ENCODE measurements at places on chromosomes 3 and 15. TPM values are rescaled to one million over a fixed set of nuclear protein-coding genes. Genes with fewer than 3 reads are reported as not detected.

DNA sequence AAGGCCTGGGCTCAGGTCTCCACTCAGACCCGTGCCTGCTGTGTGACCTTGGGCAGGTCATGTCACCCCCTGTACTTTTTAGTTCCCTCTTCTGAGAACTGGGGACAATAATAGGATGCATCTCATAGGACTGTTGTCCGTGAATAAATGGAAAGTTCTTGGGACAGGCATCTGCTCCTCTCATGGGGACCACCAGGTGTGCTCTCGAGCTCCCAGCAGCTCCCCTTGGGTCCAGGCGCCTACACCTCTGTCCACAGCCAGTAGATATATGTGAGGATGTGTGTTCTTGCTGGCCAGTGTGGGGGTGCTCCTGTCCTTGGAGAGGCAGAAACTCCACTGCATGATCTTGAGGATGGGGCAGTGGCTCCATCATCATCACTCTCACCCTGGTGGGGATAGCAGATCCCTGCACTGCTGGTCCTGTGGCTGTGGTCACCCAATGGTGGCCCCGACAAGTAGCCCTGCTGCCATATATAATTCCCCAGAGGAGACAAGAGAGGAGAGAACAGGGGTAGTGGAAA, 257.6 kb upstream of the TLE3 start:
- no peak for DNase-seq

- no peak for DNase-seq
Measured at GRCh38 chr3:137582484-137582883, 181.6 kb upstream of the SOX14 start.

DNA sequence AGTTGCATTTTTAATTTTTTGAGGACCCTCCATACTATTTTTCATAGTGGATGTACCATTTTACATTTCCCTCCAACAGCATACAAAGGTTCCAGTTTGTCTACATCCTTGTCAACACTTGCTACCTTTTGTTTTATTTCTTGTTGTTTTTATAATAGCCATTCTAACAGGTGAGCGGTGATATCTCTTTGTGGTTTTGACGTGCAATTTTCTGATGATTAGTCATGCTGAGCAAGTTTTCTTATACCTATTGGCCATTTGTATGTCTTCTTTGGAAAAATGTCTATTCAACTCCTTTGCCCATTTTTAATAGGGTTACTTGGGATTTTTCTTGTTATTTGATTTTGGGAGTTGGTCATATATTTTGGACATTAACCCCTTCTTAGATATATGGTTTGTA, 187.0 kb downstream of the CDIN1 start:
- DNase-seq, result no peak

GRCh38 chr3:103906304-103906703, 1460.4 kb upstream of the ALCAM start:
- no peak for DNase-seq

DNA sequence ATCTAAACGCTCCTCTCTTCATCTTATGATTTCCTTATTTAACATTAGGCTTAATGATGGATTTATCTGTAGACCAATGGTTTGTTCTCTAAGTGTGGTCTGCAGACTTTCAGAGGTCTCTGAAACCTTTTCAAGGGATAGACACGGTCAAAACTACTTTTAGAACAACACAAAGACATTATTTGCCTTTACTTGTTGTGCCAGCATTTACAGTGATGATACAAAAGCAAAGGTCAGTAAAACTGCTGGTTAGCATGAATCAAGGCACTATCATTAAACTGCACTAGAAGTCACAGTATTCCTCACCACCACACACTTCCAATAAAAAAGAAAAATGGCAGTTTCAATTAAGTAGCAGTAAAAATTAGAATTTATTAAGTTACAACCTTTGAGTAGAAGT, 24.4 kb upstream of the IGDCC4 start:
- DNase-seq, result no peak

GRCh38 chr3:45123030-45123429, 23.1 kb downstream of the CDCP1 start:
- no peak for DNase-seq

GRCh38 chr15:31004220-31004733, 12.8 kb upstream of the MTMR10 start:
- no peak for DNase-seq

GRCh38 chr3:175651716-175652115, 792.6 kb downstream of the NAALADL2 start:
- DNase-seq, result no peak

- no peak for DNase-seq
Measured at GRCh38 chr3:54079314-54079713, 43.0 kb upstream of the CACNA2D3 start.

- DNase-seq, result no peak
Measured at GRCh38 chr15:79099692-79100091, 9.1 kb upstream of the RASGRF1 start.

GRCh38 chr15:36831125-36831903, 251.9 kb downstream of the CDIN1 start:
- DNase-seq, result no peak

DNA sequence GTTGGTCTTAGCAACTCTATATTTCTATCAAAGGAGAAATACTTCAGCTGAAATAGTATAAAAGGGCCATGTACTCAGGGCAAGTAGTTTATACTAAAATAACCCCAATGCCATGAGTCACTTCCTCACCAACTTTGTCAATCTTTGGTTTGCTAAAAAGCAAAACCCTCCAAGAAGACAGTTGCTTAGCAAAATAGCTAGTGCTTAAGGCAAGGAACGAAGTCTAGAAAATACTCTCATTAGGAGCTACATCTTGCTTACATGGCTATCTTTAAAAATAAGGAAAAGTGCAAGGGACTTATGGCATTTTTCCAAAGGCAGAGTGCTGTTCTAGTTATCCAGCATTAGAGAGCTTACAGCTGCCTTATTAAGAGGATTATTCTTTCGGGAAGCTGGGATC, 28.4 kb downstream of the P3H2 start:
- no peak for DNase-seq

GRCh38 chr15:74208901-74209559, 6.4 kb upstream of the STRA6 start:
- DNase-seq, result no peak

GRCh38 chr3:58387650-58388546, 45.7 kb downstream of the PDHB start:
- DNase-seq, result no peak

DNA sequence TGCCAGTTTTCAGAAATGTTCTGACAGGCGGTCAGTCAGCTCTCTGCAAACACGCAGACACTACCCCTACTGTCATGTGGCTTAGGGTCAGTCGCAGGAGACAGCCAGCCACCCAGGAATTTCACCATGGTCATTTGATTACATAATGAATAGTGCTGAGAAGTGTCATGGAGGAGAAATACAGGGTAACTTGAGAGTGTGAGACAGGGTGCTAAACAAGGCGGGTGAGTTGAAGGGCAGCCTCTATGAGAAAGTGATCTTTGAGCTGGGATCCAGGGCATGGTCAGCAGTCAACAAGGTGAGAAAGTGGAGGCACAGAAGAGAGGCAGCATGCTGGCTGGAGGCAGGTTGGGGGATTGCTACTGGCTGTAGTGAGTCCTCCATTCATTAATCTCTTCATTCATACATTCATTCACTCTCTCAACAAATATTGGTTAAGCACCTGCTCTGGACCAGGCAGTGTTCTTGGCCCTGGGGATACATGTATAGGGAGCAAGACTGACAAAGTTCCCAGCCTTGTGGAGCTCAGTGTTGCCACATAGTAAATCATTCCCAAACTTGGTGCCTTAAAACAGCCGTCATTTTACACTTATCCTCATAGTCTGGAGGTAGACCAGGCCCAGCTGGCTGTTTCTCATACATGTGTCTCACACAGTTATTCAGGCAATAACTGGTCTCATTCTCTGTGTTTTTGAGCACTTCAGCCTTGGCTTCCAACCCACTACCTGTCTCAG, 14.8 kb downstream of the PXYLP1 start:
- no peak for DNase-seq

GRCh38 chr3:9193633-9194195, 55.7 kb downstream of the SRGAP3 start:
- DNase-seq, result no peak

DNA sequence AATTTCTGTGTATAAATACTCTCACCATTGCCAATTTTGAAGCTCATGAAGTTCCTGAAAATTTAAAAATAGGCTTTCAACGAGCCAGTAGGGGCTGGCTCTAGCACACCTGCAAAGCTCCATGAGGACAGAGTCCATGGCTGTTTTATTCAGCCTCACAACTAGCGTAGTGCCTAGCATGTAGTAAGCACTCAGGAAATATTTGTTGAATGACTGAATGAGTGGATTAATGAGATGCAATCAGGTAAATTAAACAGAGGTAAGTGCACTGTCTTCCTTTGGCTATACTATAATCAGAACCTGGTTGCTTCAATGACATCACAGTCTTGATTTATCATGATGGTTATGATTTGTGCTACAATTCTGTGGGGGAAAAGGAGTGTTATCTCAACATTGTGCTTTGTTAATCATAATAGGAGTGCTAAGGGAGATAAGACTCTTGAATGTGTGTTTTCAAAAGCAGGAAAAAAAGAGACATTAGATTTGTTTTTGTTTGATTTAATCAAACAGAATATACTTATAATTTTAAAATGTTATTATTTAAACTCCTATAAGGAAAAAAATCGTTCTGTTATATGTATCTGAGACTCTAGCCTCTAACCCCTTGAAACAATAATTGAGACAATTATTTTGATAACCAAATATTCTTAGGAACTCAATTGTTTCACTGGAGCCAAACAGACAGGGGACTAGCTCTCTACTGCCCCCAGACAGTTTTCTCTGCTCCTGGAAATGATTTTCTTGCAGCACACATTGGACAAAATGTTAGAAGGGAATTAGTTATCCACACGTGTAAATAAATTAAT, 171.7 kb upstream of the ATP11B start:
- no peak for DNase-seq

Gene SMCO1
- not detected for total RNA-seq

Gene NR1I2
- not detected for total RNA-seq

Gene SRPRB
- 75.9 TPM for total RNA-seq

Gene CLRN1
- not detected for total RNA-seq

Gene LRRK1
- not detected for total RNA-seq

Gene PAK6
- 1.8 TPM for total RNA-seq

Gene PIK3CA
- total RNA-seq, result 11.9 TPM

All from G401 (cell line).